Fibroblast of upper back skin (primary cell): ENCODE measurements at places on chromosomes 13 and 19.

- no peak for DNase-seq
Measured at GRCh38 chr19:45496349-45496953, 396 bp downstream of the RTN2 start.

- DNase-seq = peak; percentile 8
Measured at GRCh38 chr19:57559008-57559403, 657 bp downstream of the ZNF550 start.

DNA sequence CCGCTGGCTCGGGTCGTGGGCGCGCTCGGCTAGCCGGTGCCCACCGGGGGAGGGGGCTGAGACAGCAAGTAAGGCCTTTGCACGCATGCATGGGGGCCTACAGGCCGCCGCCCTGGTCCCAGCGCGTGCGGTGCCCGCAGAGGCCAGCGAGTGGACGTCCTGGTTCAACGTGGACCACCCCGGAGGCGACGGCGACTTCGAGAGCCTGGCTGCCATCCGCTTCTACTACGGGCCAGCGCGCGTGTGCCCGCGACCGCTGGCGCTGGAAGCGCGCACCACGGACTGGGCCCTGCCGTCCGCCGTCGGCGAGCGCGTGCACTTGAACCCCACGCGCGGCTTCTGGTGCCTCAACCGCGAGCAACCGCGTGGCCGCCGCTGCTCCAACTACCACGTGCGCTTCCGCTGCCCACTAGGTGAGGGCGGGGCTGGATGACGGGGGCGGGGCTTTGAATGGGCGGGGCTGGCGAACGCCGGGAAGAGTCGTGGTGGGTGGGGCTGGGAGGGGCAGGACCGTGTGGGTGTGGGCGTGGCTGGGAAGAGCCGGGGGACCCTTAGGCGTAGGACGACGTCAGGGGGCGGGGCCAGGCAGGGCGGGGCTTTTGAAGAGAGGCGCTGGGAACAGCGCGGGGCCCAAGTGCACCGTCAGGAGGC lies 2.1 kb downstream of the CILP2 start:
- peak; percentile 57 for DNase-seq

GRCh38 chr19:10074153-10074552 lies 12.0 kb upstream of the SHFL start:
- no peak for DNase-seq

- DNase-seq = no peak
Measured at GRCh38 chr13:103277959-103278694, 211.9 kb upstream of the SLC10A2 start.

- no peak for DNase-seq
Measured at GRCh38 chr19:7729831-7730285, 2.1 kb downstream of the CLEC4G start.

GRCh38 chr19:1153891-1154730 lies 20.0 kb downstream of the SBNO2 start:
- DNase-seq = no peak

GRCh38 chr13:104485571-104485970 lies 1419.4 kb upstream of the SLC10A2 start:
- no peak for DNase-seq

DNA sequence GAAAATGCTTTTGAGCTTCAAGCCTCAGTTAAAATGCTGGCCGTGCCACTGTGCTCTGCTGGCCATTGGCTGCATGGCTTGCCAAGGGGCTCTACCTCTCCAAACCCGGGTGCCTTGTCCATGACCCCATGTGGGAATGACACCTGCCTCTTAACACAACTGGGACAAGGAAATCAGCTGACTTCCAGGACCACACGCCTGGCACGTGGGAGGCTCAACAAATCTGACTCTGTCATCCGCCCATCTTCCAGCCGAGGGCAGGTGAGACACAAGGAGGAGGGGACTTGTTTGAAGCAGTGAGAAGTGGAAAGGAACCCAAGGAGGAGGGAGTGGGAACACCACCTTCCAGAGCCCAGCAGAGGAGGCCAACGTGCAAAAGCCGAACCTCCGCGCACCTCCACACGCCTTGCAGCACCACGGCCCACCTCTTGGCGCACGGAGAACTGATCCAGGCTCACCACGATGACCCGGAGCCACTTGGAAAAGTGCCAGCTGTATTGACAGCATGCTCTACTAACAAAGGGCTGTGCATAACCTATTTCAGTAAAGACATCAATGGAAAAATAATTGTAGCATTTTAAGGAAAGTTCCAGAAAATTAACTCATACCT lies 38.3 kb downstream of the COL4A1 start:
- DNase-seq = no peak

GRCh38 chr13:70613295-70613694 lies 505.0 kb upstream of the KLHL1 start:
- no peak for DNase-seq

DNA sequence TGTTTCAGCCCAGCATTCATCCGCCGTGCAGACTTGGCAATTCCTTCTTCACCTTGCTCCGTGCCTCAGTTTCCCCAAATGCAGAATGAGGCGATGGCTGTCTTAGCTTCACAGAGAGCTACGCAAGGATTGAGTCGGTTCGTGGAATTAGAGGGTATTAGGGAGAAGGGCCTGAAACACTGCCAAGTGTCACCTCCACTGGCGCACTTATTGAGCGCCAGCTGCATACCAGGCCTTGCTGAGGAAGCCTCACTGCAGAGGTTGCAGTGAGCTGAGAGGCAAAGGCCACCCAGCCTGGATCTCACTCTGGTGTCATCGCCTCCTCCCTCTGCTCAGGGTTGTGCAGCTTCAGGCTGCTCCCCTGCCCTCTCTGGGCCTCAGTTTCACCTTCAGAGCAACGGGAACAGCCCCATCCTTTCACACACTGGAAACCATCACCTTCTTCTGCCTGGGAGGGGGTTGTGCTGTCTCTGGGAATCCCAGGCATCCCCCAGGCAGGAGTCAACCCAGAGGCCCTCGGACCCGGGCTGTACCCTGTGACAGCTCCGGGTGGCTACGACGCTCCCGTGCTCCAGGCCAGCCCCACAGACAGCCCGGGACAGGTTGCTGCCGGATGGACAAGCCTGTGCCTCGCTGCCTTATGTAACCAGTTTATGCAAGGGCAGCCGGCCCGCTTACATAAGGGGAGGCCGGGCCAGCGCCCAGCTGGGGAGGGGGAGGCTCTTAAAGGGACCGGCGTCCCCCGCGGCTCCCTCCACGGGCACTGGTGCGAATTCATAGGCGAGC lies 31.9 kb downstream of the NFIC start:
- no peak for DNase-seq

DNA sequence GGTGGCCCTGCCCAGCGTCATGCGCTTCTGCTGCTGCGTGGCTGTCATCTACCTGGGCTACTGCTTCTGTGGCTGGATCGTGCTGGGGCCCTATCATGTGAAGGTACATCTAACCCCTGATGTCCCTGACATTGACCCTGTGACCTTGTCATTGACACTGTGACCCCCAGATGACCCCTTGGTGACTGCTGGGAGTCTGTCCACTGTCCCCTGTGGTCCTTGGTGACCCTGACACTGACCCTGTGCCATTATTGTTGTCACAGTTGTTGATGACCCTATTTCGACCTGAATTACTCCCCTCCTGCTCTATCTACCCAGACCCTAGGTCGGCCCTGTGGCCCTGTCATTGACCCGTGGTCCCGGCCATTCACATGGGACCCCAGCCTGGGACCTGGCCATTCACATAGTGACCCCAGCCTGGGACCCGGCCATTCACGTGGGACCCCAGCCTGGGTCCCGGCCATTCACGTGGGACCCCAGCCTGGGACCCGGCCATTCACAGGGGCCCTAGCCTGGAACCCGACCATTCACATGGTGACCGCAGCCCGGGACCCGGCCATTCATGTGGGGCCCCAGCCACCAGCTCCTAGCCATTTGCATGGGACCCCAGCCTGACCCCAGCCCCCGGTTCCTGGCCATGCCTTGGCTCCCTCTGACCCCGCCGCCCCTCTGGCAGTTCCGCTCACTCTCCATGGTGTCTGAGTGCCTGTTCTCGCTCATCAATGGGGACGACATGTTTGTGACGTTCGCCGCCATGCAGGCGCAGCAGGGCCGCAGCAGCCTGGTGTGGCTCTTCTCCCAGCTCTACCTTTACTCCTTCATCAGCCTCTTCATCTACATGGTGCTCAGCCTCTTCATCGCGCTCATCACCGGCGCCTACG lies 5.7 kb upstream of the PNPLA6 start:
- no peak for DNase-seq

DNA sequence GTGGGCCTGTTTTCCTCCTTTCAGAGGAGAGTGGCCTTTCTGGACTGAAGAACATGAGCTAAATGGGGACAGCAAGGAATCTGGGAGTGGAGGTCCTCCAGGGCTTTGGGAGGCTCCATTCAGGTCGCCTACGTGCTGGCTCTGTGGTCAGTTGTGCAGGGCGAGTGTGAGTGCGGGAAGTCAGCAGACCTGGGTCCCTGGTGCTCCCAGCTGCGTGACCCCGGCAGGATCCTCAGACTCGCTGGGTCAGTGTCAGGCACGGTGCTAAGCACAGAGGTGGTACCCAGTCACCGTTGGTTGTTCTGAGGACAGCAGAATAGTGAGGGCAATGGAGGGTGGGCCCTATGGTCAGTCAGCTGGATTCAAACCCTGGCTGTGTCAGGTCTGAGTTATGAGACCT lies 85.8 kb downstream of the SIPA1L3 start:
- DNase-seq = no peak

DNA sequence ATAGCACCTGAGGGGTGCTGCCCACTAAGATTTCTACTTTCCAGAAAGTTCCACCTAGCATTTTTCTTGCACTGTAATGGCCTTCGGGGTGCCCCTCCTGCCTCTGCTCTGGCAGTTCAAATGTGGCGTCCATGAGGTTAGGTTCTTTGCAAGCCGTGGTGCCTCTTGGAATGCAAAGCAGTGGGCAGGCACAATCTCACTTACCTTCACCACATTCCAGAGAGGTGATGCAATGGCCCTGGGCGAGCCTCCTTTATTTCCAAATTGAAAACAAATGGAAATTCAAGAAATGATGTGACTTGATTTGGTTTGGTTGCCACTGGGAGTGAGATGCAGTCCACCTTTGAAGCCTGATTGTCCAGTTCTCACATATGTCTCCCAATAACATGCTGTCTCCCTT lies 46.9 kb downstream of the FGF9 start:
- DNase-seq = no peak

DNA sequence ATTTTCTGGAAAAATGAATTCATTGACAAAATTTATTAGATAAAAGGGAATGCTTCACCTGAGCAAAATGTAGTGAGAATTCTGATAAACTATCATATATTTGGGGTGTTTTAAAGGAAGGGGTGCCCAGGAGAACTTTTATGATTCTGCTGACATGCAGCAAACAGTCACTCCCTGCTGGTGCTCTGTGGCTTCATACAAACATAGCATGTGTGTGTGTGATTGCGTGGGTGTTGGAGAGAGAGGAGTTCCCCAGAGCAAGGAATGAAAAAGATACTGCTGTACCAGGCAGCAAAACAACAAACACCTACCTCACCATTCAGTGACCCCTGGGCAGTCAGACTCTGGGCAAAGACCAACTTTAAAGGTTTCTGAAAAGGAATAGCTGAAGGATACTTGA lies 546.7 kb downstream of the RFC3 start:
- no peak for DNase-seq

DNA sequence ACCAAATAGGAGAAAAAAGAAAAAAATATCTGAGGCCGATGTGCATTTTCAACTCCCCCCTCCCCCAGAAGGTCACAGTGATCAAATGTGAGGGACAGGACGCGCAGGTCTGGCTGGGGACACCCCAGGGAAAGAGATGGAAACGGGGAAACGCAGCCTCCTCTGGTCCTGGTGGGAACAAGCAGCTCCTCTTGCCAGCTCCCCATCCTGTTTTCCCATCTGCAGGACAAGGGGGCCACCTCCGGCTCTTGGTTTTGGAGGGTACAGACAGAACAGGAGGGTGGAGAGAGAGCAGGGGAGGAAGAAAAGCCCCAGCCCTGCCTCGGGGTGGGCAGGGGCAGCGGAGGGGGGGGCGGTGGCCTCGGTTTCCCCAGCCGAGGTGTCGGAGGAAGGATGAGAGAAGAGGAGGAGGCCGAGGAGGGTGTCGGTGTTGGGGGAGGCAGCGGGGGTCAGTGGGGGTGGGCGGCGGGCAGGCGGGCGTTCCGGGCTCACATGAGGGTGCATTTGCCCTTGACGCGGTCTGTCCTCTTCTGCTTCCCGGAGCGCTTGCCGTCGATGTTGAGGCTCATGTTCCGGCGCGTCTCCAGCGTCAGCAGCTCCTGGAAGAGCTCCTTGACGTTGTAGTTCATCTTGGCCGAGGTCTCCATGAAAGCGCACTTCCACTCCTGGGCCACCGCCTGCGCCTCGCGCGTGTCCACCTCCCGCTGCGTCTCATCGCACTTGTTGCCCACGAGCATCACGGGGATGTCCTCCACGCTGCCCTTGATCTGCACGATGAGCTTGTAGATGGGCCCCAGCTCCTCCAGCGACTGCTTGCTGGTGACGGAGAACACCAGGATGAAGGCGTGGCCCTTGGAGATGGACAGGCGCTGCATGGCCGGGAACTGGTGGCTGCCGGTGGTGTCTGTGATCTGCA lies 4.2 kb downstream of the DIRAS1 start:
- DNase-seq = no peak

- DNase-seq = no peak
Measured at GRCh38 chr19:7844951-7845350, 14.9 kb downstream of the EVI5L start.

DNA sequence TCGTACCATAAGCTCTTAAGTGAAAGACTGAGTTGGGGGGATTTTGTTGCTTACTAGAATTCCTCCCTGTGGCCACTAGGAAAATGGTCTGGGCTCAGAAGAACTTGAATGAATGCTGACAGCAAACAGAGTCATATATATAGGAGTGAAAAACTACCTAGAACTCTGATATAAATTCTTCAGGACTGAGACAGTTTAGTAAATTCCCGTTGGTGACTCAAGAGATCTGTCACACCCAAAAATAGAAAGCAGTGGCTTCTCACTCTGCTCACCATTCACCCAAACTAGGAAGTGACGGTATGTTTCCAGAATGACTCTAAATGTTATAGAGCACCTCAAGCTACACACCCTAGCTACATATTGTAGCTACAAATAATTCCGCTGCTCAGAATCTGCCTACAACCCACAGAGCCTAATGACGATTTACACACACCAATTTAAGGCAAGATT lies 116.2 kb downstream of the TBC1D4 start:
- peak; percentile 87 for DNase-seq

DNA sequence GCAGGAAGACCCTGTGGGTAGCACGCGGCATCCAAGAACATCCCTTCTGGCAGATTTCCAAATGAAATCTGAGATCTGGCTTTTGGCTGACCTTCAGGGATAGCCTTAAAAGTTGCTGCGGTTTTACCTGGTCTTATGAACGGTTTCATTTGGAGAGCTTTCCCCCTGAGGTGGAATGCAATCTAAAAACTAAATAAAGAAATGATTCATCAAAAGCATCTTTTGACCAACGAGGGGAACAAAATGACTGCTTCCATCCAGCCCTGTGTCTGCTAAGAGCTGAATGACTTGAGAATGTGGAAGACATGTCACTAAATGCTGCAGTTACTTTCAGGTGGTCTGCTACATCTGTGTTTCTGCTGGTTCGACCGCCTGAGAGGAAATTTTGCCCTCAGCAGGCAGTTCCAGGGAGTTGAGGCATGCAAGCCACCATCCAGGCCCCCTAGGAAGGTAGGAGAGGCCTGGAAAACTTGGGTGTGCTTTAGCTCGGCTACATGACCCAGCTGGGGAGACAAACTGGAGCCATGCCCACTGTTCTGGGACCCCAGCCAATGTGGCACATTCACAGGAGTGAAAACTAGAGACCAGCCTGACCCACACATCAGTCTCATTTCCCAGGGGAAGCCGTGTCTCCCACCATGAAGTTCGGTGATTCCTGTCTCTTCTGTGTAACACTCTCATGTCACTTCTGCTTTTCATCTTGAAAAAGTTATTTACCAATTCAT lies 175.1 kb upstream of the KL start:
- DNase-seq = no peak

GRCh38 chr19:6599866-6600454 lies 9.0 kb upstream of the CD70 start:
- no peak for DNase-seq

- no peak for DNase-seq
Measured at GRCh38 chr13:50762969-50763567, 80.4 kb downstream of the DLEU7 start.
